Activated T-helper 1 cell treated with anti-CD3 and anti-CD28 coated beads, Interleukin-12 subunit alpha, Interleukin-12 subunit beta, Interleukin-2, Interleukin-4 antibody, amounts not matched to agents 30 ng/mL and 10 ng/mL and 1 ng/mL, durations not matched to agents 14 hours and 24 hours and 36 hours (primary cell): ENCODE measurements at places on chromosomes 13 and 19.

- no peak overlapping the region for H3K27ac ChIP-seq
- no peak overlapping the region for H3K4me3 ChIP-seq
- no peaks in the 10 kb centered on the region for H3K27me3 ChIP-seq
- peaks cover 7% of the 10 kb centered on the region for H3K36me3 ChIP-seq
These were observed 37.3 kb downstream of the KDM4B start for GRCh38 chr19:5006201-5006600.

DNA sequence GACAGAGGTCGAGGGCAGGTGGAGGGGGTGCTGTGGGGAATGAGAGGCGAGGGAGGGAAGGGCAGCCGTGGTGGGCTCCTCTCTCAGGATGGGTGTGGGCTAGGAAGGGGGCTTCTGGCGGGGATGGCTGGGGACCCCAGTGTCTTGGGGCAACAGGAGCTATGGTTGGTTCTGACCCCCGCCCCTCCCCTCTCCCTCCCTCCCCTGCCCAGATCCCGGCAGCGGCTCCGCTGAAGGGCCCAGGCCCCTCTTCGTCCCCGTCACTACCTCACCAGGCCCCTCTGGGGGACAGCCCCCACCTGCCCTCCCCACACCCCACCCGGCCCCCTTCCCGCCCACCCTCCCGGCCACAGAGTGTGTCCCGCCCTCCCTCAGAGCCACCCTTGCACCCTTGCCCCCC, 19.3 kb upstream of the EHD2 start:
- peaks cover 8% of the 10 kb centered on the region for H3K36me3 ChIP-seq
- DNase-seq, result no peak
- H3K4me1 ChIP-seq, result no peaks in the 10 kb centered on the region
- H3K4me3 ChIP-seq, result no peak overlapping the region

- no peaks in the 10 kb centered on the region for H3K4me1 ChIP-seq
- H3K27me3 ChIP-seq, result no peaks in the 10 kb centered on the region
- DNase-seq, result no peak
- H3K4me3 ChIP-seq, result no peak overlapping the region
- H3K36me3 ChIP-seq, result no peaks in the 10 kb centered on the region
- H3K27ac ChIP-seq, result no peak overlapping the region
These were observed 16.8 kb downstream of the TEX29 start for GRCh38 chr13:111337206-111337605.

- H3K27ac ChIP-seq, result no peak overlapping the region
- H3K36me3 ChIP-seq, result no peaks in the 10 kb centered on the region
- H3K4me1 ChIP-seq, result no peaks in the 10 kb centered on the region
- H3K4me3 ChIP-seq, result no peak overlapping the region
These were observed 178.4 kb downstream of the FGF9 start for GRCh38 chr13:21849323-21849722.

DNA sequence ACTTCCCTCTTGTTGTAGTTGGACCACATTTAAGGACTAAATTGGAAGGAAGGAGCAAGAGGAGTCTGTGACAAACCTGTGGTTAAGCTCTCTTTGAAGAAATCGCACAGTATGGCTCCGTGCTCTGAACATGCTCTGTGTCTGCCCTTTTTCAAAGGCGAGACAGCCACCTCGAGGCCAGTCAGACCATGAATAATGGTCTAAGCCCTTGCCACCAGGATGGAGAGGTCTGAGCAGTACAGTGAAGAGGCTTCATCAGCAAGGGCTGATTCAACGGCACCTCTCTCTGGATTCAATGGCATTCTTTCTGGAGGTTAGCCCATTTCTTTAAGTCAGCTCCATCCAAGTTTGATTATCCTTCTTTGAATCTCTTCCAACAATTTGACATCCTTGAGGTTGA, 30.9 kb downstream of the FAM216B start:
- H3K4me3 ChIP-seq, result no peak overlapping the region
- H3K27ac ChIP-seq, result no peak overlapping the region
- H3K4me1 ChIP-seq, result no peaks in the 10 kb centered on the region
- H3K36me3 ChIP-seq, result no peaks in the 10 kb centered on the region

DNA sequence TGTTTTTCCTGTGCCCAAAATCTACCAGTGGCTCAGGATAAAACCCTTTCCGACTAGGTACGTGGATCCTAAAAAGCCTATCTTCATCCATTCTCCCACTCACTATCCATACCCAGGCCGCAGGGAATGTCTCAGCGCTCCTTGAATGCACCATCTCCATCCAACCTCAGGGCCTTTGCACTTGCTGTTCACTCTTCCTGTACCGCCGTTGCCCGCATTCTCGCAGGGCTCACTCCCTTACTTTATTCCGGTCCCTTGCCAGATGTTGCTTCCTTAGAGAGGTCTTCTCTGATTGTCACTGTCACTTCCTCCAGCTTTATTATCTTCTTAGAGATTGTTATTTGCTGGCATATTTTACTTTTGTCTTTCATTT, 93.3 kb upstream of the ZNF536 start:
- H3K4me3 ChIP-seq, result no peak overlapping the region
- H3K27me3 ChIP-seq, result peaks cover 5% of the 10 kb centered on the region
- H3K36me3 ChIP-seq, result no peaks in the 10 kb centered on the region
- H3K4me1 ChIP-seq, result no peaks in the 10 kb centered on the region
- no peak overlapping the region for H3K27ac ChIP-seq
- DNase-seq, result no peak

DNA sequence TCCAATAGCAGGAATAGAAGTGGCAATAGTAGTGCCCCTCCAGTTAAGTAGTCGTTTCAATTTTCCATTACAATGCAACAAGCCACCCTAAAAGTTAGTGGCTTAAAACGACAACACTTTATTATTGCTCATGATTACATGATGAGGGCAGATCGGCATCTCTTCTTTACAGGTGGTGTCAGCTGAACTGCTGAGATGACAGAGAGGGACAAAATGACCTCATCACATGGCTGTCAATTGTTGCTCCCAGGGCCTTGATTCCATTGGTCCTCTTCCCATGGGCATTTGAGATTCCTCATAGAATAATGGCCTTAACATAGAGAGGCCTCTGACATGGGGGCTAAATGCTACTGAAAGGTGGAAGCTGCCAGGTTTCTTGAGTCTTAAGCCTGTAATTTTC, 679.8 kb upstream of the KLHL1 start:
- H3K4me1 ChIP-seq, result no peaks in the 10 kb centered on the region
- H3K4me3 ChIP-seq, result no peak overlapping the region
- H3K36me3 ChIP-seq, result no peaks in the 10 kb centered on the region

- no peak overlapping the region for H3K4me3 ChIP-seq
- no peaks in the 10 kb centered on the region for H3K27me3 ChIP-seq
- no peak overlapping the region for H3K27ac ChIP-seq
- no peak for DNase-seq
These were observed 114.3 kb downstream of the SIPA1L3 start for GRCh38 chr19:38021352-38021751.

- H3K27me3 ChIP-seq, result no peaks in the 10 kb centered on the region
- no peak overlapping the region for H3K4me3 ChIP-seq
- no peak for DNase-seq
- H3K27ac ChIP-seq, result no peak overlapping the region
These were observed 648.0 kb downstream of the DACH1 start for GRCh38 chr13:71218960-71219359.

GRCh38 chr13:104796581-104796980, 1730.4 kb upstream of the SLC10A2 start:
- no peak for DNase-seq
- H3K27me3 ChIP-seq, result no peaks in the 10 kb centered on the region
- no peak overlapping the region for H3K27ac ChIP-seq
- H3K4me3 ChIP-seq, result no peak overlapping the region
- H3K4me1 ChIP-seq, result no peaks in the 10 kb centered on the region
- no peaks in the 10 kb centered on the region for H3K36me3 ChIP-seq

- DNase-seq, result no peak
- H3K36me3 ChIP-seq, result no peaks in the 10 kb centered on the region
- H3K27ac ChIP-seq, result no peak overlapping the region
These were observed 318.8 kb upstream of the SGCG start for GRCh38 chr13:22861958-22862466.

GRCh38 chr19:54158812-54159351, 639 bp downstream of the LENG1 start:
- peaks cover 56% of the 10 kb centered on the region for H3K4me1 ChIP-seq
- no peak for DNase-seq
- peak overlapping the region; percentile 88 for H3K27ac ChIP-seq
- H3K4me3 ChIP-seq, result peak overlapping the region; percentile 95
- peaks cover 4% of the 10 kb centered on the region for H3K27me3 ChIP-seq

- H3K27ac ChIP-seq, result no peak overlapping the region
- no peaks in the 10 kb centered on the region for H3K36me3 ChIP-seq
- H3K4me3 ChIP-seq, result no peak overlapping the region
- peaks cover 2% of the 10 kb centered on the region for H3K27me3 ChIP-seq
These were observed 16.0 kb downstream of the MAG start for GRCh38 chr19:35307931-35308330.

- no peak for DNase-seq
- peaks cover 3% of the 10 kb centered on the region for H3K27me3 ChIP-seq
- peaks cover 3% of the 10 kb centered on the region for H3K36me3 ChIP-seq
These were observed 2.4 kb downstream of the PIK3R2 start for GRCh38 chr19:18155095-18156087.

DNA sequence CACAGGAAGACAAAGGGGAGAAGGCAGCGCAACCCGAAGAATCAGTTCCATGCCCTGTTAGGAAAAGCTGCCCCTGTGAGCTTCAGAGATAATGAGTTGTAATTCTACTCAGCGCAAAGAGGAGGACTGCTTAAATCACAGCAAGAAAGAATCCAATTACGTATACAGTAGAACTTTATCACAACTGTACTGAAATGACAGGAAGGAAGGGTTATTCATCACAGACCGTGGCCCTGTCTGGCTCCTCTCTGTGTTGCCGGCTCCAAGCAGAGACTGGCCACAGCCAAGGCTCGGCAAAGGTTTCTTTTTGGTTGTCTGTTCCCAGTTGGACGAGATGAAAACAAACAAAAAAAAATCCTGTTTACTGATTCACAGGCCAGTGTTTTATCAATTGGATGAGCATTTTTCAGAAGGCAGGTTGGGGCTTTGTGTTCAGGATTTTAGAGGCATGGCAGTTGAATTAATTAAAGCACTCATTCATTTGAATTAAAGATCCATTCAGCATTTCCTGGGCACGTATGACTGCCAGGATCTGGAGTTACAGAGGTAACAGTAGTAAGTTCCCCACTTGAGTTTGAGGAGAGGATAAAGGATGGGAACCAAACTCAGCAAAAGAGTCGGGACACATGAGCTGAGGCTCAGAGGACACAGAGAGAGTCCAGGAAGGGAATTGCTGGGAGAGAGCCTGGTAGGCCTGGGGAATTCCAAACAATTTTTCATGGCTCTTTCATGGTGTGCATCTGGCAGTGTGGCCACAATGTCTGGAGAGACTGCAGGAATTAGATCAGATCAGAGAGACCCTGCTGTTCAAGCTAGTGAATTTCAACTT, 341.0 kb downstream of the DNAJC15 start:
- H3K36me3 ChIP-seq, result no peaks in the 10 kb centered on the region
- no peak for DNase-seq
- peaks cover 24% of the 10 kb centered on the region for H3K4me1 ChIP-seq
- no peaks in the 10 kb centered on the region for H3K27me3 ChIP-seq
- H3K27ac ChIP-seq, result no peak overlapping the region
- no peak overlapping the region for H3K4me3 ChIP-seq

GRCh38 chr13:110767476-110767875, 54.0 kb downstream of the ING1 start:
- H3K36me3 ChIP-seq, result no peaks in the 10 kb centered on the region
- H3K27me3 ChIP-seq, result peaks cover 16% of the 10 kb centered on the region
- no peak overlapping the region for H3K4me3 ChIP-seq
- H3K4me1 ChIP-seq, result no peaks in the 10 kb centered on the region
- no peak overlapping the region for H3K27ac ChIP-seq

- DNase-seq, result no peak
- H3K36me3 ChIP-seq, result no peaks in the 10 kb centered on the region
- no peak overlapping the region for H3K27ac ChIP-seq
- H3K4me3 ChIP-seq, result no peak overlapping the region
These were observed 169.8 kb upstream of the SPRY2 start for GRCh38 chr13:80510686-80511085.

DNA sequence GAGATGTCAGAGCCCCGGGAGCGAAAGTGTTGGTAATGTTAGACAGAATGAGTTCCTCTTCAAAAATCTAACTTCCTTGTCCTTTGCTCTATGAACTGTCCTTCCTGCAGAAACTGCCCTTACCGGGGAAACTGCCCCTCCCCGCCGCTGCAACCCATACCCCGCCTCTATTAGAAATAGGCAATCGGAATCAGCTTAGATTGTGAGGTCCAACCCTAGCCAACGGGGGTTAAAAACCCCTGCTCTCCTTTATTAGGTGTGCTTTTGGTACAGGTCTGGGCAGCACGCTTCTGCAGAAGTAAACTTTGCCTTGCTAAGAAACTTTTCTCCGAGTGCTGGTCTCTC, 11.5 kb upstream of the CAPNS1 start:
- H3K4me3 ChIP-seq, result peak overlapping the region; percentile 83
- H3K27ac ChIP-seq, result peak overlapping the region; percentile 95
- H3K4me1 ChIP-seq, result peaks cover 24% of the 10 kb centered on the region
- peaks cover 9% of the 10 kb centered on the region for H3K36me3 ChIP-seq
- DNase-seq, result no peak

DNA sequence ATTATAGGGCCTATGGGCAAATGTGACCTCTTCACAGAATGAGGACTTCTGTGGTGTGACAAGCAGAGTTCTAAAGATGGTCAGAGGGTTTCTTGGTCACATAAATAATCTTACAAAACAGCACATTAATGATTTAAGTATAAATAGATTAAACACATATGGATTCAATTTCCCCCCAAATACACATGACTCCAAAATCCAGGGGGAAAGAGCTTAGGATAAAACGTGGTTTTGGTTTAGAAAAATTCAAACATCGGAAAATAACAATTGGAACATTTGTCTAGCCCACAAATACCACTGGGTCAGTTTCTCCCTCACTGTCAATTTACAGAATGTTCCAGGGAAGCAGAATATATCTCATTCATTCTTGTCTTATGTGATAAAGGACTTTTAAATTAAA, 283.1 kb downstream of the COG6 start:
- DNase-seq, result no peak
- no peak overlapping the region for H3K27ac ChIP-seq
- peaks cover 3% of the 10 kb centered on the region for H3K27me3 ChIP-seq
- H3K36me3 ChIP-seq, result no peaks in the 10 kb centered on the region
- peaks cover 21% of the 10 kb centered on the region for H3K4me1 ChIP-seq
- no peak overlapping the region for H3K4me3 ChIP-seq
